ENCODE measurements at places on chromosomes 13 and 19. TPM values are rescaled to one million over a fixed set of nuclear protein-coding genes. Genes with fewer than 3 reads are reported as not detected.

The ZNF100 gene
- total RNA-seq = 5.1 TPM

The PSG11 gene
- total RNA-seq = not detected

The ATP12A gene
- total RNA-seq = not detected

GRCh38 chr19:47109541-47110375 lies 3.8 kb downstream of the ZC3H4 start:
- DNase-seq = peak; percentile 52

GRCh38 chr19:8832132-8833021 lies at the start of the genes MBD3L1 and ZNF558:
Gene MBD3L1, plus strand, starts transcription at chr19:8832377. Its CDS starts 10,302 bp downstream, at chr19:8842679.
Gene ZNF558, minus strand, starts transcription at chr19:8832304. Its CDS starts 9,645 bp downstream, at chr19:8822659.
- DNase-seq = peak; percentile 92

- DNase-seq = no peak
Measured at GRCh38 chr19:29881386-29881785, 60.7 kb upstream of the URI1 start.

- DNase-seq = no peak
Measured at GRCh38 chr13:93496985-93497673, 270.5 kb downstream of the GPC6 start.

The ODAD3 gene
- total RNA-seq = not detected

The IFNL1 gene
- not detected for total RNA-seq

DNA sequence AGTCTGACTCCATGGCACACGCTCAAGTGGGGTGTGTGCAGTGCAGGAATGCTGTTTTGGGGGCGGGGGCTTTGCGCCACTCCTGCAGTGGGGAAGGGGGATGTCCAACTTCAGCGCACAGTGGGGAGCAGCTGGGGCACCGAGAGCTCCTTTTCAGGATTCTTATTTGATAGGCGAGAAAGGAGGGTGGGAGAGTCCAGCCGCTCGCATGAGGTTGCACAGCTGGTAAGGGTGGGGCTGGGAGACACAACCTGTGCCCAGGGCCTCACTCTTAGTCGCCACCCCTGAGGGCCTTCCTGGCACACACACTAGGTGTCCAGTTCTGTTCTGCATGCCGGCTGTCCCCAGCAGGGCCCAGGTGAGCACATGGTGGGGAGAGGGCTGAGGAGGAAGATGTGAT lies 190.8 kb downstream of the UQCRFS1 start:
- no peak for DNase-seq
